ENCODE measurements at places on chromosomes 7 and 10. TPM values are rescaled to one million over a fixed set of nuclear protein-coding genes. Genes with fewer than 3 reads are reported as not detected.

The EEPD1 gene
- 2.9 TPM for total RNA-seq

The SLC26A3 gene
- total RNA-seq: 0.44 TPM

The PRPS1L1 gene
- total RNA-seq: not detected

The SSC4D gene
- total RNA-seq: 0.92 TPM

The HEPACAM2 gene
- total RNA-seq: not detected

The GPAM gene
- 3.8 TPM for total RNA-seq

The PLXNA4 gene
- 1.1 TPM for total RNA-seq

The ACTR3C gene
- 6.1 TPM for total RNA-seq

The ANKRD7 gene
- total RNA-seq: not detected

The CRHR2 gene
- not detected for total RNA-seq

The CHPF2 gene
- total RNA-seq: 10.9 TPM

The PFKP gene
- 78.2 TPM for total RNA-seq

The WDR86 gene
- total RNA-seq: 0.48 TPM

The C10orf67 gene
- 0.08 TPM for total RNA-seq

The INTS1 gene
- 50.4 TPM for total RNA-seq

The YAE1 gene
- 12.0 TPM for total RNA-seq

Data from esophagus mucosa (tissue), 1 donor.